ENCODE measurements at places on chromosomes 16 and 17.

GRCh38 chr16:11916524-11917285, 949 bp upstream of the GSPT1 start:
- no peak for DNase-seq

- no peak for DNase-seq
Measured at GRCh38 chr17:68863091-68863652, 92.0 kb downstream of the ABCA8 start.

GRCh38 chr16:72311426-72311825, 139.5 kb upstream of the PMFBP1 start:
- no peak for DNase-seq

DNA sequence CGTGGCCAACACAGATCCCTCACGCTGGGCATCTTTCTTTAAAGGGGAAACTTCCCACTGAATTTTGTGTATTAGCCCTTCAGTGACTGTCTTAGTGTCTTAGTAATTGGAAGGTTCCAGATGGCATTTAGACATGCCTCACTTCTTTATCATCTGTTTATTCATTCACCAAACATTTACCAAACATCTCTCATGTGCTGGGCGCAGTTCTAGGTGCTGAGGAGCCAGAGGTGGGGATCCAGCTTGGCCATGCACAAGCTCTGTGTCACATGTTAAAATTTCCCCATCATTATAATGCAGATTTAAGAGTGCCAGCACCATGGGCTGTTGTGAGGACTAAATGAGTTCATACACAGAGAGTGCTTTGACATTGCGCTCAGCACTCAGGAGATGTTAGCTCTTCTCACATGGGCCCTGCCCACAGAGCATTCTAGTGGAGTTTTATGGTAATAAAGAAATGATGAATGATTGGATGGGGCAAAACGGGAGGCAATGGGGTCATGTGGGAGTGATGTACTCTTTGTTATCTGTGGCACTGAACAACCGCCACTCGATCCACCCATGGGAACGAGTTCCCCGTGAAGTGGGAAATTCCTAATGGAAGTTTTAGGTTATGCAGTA, 119.7 kb downstream of the SNX29 start:
- no peak for DNase-seq

DNA sequence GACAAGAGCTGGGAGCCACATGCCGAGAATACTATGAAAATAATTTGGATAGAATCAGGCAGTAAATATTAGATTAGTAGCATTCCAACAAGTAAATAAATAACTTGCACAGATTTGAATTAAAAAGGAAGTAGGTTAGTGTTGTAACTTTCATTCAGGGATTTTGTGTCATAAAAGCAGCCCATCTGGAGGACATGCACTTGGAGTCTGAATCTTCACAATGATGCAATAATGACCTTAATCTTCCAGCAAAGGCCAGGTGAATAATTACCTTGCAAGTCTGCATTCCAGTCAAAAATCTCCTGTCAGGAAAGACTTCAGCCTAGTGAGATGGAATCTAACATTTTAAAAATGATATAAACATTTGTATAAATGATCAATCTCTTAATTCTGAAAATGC, 518.1 kb downstream of the KCNJ2 start:
- no peak for DNase-seq

DNA sequence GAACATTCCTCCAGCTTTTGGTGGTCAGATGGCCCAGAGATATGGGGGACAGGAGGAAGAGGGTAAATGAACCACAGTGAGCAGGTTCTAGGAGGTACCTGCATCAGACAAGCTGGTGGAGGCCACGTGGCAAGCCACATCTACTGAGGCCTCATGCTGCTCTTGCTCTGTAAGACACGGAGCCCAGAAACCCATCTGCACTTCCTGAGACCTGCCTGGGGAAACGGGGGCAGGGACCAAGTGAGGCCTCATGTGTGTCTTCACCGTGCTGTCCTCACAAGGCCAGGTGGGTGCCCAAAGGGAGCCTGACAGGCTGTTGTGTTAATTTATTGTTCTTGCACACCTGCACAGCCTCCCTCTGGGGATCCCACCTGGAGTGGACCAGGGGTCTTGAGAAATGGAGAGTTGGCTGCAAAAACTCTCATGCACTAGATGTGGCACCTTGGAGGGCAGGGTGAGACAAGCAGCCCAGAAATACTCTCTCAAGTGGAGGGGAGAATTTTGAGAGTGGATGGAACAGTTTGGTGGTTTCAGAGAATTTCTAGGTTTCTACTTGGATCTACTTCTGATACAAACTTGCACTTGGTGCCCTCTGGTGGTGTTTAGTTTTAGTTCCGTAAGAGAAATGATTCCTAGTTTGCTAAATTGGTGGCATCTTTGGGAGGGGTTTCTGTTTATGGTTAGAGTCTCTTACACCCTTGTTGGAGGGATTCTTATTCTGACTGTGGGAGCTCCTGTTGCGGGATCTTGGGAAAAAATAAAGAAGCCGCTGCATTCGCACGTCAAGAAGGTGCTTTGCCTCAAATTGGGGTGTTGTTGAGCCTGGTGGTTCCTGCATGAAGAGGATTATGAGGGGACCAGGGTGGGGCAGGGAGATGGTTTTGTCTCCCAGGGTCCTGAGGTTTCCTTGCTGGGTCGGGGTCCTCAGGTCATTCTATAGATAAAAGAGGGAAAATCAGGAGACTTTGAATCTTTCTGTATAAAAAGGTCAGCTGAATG, 47.5 kb downstream of the SLC6A2 start:
- no peak for DNase-seq

DNA sequence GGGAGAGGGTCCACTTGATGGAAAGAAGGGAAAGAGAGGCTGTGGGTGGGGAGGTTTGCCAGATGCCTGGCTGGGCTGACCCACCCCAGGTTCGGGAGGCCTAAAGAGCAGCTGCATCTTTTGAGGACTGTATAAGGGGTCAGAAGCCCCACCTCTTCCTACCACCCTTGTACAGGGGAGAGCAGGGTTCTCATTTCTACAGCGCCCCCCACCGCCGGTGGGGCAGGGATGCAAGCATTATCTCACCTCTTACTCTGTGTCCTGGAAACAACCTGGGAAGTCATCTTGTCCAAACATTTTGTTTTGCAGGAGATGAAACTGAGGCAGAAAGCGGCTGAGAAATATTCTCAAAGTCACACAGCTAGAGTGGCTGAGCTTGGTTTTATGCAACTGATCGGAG, 22.5 kb upstream of the CCDC182 start:
- no peak for DNase-seq

DNA sequence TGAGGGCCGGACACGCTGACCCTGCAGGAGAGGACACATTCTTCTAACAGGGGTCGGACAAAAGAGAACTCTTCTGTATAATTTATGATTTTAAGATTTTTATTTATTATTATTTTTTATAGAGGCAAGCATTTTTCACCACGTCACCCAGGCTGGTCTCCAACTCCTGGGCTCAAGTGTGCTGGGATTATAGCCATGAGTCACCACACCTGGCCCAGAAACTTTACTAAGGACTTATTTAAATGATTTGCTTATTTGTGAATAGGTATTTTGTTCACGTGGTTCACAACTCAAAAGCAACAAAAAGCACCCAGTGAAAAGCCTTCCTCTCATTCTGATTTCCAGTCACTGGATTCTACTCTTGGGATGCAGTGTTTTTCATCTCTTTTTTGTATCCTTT, 2.3 kb upstream of the SERPINF1 start:
- DNase-seq = no peak

- no peak for DNase-seq
Measured at GRCh38 chr17:49723423-49723822, 15.7 kb upstream of the SLC35B1 start.

DNA sequence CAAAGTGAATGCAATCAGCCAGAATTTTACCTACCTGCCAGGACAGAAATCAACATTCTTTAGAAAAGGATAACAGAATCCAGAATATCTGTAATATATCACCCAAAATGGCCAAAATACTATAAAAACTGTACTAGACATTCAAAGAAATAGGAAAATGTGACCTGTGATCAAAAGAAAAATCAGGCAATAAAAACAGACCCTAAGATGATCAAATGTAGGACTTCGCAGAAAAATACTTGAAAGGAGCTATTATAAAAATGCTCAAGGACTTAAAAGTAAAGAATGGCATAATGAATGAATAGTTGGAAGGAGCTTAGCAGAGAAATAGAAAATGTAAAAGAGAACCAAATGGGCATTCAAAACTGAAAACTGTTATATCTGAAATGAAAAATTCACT, 4.1 kb downstream of the LPCAT2 start:
- no peak for DNase-seq

DNA sequence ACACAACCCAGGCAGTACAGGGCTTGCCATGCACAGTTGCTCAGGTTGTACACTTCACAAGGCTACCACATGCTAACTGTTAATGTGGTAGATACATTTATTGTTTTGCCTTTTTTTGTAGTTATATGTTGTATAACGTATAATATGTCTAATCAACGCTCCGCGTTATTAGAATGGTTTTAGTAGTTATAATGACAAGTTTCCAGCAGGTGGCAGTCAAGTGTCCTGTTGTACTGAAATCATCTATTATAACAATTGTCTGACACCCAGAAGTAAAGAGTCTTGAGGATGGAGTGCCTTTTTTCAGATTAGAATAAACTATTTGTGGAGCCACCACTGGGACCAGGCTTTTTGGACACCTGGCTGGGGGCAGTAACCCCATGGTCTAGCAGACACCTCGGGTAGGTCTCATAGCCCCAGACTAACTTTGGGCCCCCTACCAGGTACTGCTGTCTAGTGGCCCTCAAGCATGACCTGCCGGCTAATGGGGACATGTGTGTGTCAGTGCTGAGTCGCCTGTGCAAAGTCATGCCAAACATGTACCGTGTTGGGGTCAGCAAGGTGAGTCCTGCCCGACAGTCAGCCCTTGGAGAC, 32.8 kb downstream of the MYO15A start:
- peak; percentile 59 for DNase-seq

DNA sequence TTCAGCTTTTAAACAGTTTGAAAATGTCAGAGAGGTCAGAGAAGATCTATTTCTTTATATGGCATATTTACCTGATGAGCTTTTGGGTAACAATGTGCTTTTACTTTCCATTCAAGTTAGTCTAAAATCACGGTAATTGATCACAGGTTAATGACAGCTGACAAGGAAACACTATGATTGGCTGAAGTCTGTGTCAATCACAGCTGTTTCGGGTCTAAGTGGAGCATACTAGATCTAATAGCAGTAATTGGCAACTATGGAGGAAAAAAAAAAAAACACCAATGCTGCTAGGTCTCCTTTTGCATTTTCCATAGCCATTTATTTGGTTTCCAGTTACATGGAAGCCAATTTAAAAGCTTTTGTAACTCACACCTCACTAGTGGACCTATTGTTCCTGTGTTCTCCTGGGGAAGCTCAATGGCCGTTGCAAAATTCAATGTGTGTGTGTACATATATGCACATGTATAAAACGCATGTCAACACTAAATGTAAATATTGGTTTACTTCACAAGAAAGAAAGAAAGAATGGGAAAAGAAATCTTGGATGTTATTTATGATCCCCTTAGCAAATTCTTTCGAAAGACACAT, 568.3 kb upstream of the ZFHX3 start:
- no peak for DNase-seq

DNA sequence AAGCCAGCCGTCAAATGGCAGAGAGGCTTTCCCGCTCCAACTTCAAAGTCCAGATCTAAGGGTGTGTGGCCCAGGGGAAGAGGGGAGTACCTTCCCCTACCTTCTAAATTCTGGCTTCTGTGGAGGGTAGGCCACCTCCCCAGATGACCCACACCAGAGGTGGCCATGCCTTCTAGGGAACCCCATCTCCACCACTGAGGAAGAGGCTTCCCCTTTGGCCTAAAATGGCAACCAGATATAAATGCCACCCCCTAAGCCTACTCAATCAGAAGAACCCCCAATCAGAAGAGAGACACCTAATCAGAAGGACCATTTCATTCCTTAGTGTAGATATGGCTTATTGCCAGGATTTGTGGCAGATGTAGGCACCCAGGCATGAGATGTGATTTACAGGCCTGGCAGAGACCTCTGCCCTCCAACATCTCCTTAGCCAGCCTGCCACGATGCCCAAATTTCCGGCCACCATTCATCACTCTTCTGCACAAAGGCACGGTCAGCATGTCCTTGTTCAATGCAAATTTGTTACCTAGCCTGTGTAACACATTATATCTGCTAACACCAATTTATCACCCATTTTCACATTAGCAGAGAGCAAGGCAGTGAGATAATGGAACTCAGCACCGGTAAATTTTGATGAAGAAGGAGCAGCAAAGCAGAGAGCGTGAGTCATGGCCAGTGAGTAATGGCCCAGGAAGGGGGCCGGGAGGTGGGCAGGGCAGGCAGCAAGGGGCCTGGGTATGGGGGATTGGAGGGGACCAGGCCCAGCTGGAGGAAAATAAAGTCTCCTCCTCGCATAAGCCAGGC, 1.2 kb upstream of the MGAT5B start:
- DNase-seq = no peak

DNA sequence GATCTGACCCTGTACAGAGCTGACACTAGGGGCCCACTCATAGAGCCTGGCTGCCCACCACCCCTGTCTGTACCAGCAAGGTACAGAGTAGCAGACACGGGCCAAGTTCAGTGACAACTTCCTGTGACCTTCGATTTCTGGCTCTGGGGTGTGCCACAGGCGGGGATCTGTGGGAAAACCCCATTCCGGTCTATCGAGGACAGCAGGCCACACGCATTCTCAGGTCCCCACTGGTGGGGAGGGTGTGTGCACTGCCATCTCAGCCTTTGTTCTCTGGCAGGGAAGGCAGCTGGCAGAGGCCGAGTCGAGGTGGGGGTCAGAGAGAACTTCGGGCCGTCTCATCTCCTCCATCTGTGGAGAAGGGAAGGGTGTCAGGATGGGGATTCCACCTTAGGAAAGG, 10.0 kb downstream of the NLE1 start:
- DNase-seq = no peak

- no peak for DNase-seq
Measured at GRCh38 chr17:21283482-21284318, 811 bp upstream of the MAP2K3 start.

DNA sequence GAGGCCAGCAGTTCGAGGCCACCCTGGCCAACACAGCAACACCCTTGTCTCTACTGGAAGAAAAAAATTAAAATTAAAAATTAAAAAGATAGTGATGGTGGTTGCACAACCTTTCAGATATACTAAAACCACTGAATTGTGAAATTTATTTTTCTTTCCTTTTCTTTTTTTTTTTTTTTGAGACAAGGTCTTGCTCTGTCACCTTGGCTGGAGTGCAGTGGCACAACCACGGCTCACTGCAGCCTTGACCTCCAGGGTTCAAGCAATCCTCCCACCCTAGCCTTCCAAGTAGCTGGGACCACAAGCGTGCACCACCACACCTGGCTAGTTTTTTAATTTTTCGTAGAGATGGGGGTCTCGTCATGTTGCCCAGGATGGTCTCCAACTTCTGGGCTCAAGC, 254.4 kb downstream of the SLC39A11 start:
- DNase-seq = no peak

DNA sequence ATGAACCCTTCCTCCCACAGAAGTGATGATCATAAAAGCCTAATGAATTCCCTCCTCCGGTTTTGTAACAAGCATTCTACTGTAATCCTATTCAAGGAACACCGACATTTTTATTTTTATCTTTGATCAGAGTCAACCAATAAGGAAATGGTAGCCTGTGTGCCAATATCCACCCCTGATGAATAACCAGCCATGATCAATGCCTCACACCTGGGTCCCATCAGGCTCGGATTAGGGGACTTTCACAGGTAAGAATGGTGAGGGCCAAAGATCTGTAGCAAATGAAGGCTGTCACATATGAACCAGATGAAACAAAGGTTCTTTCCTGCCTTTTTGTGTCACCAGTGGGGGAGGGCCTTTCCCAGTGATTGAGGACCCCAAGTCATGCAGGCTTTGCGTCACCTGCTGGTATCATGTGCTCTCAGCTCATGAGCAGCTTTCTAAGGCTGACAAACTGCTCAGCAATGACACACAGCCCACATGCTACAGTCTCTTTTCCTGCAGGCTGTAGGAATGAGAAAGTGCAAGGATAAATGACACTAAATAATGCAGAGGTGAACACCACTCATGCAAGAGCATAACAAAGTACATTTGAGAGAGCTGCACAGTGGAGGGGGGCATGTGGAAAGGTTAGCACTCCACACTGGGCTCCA, 34.9 kb downstream of the TOM1L2 start:
- no peak for DNase-seq
